ENCODE measurements at places on chromosomes 1 and 21.

DNA sequence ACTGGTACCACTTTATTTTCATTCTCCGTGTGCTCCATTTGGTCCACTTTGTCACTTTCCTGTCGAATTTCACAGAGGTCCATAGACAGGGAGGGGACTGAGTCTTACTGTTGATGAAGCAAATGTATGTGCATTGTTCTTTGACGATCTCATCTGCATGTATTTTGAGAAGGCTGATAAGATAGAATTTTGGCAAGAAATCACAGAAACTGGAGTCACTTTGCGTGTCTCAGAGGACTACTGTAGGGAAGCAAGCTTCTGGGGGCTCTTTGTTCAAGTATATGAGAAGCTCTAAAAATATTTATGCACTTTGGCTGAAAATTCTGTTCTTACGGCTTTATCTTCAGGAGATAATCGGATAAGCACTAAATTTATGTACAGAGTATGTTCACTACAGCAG, 78.1 kb downstream of the PCBP3 start:
- DNase-seq: no peak

DNA sequence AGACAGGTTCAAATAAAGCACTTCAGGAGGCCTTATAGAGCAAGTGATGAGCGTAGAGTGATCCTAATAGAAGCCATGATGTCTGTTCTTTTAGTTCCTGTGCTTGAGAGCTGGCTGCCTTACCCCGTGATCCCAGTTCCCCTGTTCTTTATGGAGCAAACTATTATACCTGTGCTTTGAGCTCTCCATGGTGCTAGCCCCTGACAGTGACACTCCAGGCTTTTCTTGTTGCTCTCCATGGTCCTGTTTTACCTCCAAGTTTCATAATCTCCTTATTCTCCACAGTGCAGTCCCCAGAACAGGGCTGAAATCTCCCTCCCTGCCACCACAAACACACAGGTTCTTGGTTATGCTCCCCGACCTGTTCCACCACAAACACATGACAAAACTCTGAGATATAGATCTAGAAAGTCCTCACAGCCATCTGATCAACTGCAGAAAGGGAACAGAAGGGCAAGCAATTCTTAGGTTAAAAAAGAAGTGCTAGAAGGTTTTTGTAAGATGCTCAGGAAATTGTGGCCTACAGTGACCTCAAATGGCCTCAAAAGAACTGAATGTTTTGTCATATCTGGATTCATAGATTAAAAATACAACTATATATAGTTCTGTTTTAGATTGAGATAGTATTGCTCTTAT, 6.0 kb downstream of the CADM3 start:
- DNase-seq: no peak

- DNase-seq: no peak
These were observed 172.6 kb downstream of the APP start for GRCh38 chr21:25997788-25998611.

DNA sequence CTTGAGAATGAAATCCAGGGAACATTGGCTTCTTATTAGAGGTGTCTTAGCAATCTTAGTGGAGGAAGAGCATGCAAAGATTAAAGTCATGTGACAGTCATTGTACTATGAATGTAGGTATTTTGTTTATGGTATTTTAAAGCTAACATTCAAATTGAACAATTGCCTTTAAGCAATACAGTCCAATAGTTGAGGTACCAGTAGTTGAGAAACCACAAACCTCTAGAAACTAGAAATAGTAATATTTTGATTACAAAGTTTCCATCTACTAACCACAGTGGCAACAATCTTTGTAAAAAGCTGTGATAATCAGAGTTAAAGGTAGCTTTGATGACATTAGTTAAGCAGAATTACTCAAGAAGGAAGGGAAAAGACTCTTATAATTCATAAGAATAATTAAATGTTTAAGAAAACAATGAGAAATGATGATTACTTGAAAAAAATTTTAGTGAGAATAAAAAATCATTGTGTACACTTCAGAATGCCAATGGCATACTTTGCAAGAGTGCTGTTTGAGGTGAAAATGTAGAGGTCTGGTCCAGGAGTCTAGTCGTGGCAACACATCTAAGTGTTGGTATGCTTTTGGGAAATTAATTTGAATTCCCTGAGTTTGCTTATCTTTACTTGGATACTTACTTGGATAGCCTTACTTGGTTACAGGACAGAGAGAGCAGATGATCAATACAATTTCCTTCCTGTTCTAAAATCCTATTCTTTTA, 104.9 kb upstream of the PTGFR start:
- no peak for DNase-seq

DNA sequence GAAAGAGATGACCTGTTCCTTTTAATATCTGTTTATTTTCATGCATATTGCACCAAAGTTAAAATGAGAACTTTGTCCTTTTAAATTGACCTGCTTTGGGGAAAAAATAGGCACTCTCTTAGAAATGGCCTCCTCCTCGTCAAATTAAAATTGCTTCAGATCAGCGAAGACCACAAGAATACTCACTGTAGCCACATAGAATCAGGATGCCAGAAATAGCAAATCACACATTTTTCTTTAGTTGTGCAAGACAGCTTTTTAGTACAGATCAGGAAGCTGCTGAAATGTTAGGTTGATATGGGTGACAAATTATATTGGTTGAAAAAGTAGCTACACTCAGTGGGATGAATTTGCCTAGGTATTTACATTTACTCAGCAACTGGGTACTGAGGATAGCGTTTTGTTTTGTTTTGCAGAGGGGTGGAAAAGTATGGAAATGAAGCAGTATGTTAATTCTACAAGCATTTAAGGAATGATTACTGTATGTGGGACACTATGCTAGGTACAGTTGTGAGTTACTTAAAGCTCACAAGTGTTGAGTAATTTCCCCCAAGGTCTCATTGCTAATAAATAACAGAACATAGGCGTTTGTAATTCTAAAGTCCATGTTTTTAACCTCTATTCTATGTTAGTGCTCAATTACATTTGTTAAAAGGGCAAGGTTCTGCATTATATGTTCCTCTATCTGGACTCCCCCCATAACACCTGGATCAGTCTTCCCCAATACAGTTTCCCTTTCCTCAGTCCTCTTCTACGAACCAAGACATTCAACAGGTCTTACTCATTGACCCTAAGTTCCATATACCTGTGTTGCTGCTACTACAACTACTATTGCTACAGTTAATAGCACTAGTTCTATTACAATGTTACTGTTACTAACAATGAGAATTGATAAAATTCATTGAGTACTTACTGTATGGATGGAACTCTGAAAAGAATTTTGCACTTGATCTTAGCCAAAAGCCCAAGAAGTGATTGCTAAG, 99.4 kb upstream of the S1PR1 start:
- DNase-seq: no peak

GRCh38 chr1:54763816-54764132, 549 bp downstream of the PARS2 start:
- no peak for DNase-seq

- DNase-seq: no peak
These were observed 40.3 kb downstream of the PRRX1 start for GRCh38 chr1:170704256-170704655.

- no peak for DNase-seq
These were observed 73.9 kb upstream of the USP24 start for GRCh38 chr1:55289042-55289441.

- DNase-seq: no peak
These were observed 549.9 kb downstream of the PLPP3 start for GRCh38 chr1:56029319-56030003.

DNA sequence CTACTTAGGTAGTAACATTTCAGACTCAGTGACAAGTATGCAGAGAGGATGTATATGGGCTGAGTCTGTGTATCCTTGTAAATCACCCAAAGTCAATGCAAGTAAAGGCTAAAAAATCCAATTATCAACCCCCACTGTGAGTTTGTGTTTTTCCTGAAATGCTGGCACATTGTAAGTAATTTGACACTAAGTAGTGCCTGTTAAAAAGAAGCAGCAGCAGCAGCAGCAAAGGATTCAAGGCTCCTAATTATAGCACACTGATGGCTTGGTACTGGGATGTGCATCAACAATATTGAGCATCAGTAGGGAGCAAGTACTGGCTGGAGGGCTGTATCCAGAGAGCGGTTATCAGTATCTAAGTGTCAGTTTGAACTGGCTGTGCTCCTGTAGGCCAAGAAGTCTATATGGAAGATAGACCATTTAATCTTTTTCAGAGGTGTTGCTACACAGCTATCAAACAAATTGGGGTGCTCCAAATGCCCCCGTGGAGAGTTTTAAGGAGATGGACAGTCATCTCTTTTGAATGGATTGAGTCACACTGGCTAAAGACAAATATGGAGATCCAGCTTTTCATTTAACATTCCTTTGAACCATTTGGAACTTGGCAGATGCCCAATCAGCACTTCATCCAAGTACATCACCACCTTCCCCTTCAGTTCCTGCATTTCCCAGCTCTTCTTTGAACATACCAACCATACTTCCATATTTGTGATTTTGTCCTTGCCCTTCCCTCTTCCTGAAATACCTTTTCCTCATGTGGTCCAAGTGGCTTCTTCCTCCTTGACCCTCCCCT, 241.2 kb upstream of the ST6GALNAC5 start:
- DNase-seq: no peak

GRCh38 chr1:6009120-6010040, 17.2 kb upstream of the NPHP4 start:
- DNase-seq: no peak

GRCh38 chr21:29238053-29238966, 60.4 kb upstream of the BACH1 start:
- no peak for DNase-seq

GRCh38 chr1:32868085-32868484, 2.6 kb downstream of the FNDC5 start:
- no peak for DNase-seq

GRCh38 chr1:226268421-226269124, 40.4 kb downstream of the LIN9 start:
- no peak for DNase-seq

GRCh38 chr1:109040627-109040988, 1.3 kb downstream of the WDR47 start:
- DNase-seq: no peak

DNA sequence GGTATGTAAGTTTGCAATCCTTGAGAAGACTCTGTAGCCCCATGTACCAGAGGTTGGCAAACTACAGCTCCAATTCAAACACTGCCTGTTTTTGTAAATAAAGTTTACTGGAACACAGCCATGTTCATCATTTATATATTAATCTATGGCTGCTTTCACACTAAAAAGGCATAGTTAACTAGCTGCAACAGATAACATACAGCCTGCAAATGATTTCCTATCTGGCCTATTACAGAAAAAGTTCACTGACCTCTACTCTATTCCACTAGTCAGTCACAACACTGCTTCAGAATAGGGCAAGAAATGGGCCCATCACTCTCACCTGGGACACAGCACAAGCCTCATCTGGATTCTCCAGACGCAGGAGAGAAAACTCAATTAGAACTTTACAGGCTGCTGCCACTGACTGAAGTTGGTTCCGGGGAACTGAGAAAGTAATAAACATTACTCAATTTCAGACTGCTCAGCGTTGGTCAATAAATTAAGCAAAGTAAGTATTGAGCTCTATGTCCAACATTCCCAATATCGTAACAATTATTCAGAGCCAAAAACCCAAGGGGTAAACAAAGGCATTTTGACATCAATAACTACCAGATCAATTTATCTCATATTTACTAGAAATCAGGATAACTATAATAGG, 10.6 kb downstream of the UBR4 start:
- no peak for DNase-seq

GRCh38 chr21:16587141-16587581, 857.4 kb downstream of the USP25 start:
- DNase-seq: no peak

DNA sequence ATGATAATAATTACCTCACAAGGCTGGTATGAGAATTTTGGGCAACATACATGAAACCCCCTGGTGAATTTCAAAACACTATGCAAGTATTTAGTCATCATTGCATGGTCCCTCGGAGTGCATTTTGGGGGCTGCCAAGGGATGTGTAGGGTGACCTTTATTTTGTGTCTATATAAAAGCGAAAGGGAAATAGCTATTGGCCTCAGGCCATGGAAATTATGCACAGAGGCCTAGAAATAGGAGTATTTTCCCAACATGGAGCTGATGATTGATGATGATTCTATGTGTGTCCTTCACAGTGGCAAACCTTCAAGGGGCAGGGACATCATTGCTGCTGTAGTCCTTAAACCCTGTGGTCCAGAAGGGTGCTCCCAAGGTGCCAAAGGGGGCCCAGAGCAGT, 265.5 kb downstream of the ST6GALNAC3 start:
- no peak for DNase-seq

DNA sequence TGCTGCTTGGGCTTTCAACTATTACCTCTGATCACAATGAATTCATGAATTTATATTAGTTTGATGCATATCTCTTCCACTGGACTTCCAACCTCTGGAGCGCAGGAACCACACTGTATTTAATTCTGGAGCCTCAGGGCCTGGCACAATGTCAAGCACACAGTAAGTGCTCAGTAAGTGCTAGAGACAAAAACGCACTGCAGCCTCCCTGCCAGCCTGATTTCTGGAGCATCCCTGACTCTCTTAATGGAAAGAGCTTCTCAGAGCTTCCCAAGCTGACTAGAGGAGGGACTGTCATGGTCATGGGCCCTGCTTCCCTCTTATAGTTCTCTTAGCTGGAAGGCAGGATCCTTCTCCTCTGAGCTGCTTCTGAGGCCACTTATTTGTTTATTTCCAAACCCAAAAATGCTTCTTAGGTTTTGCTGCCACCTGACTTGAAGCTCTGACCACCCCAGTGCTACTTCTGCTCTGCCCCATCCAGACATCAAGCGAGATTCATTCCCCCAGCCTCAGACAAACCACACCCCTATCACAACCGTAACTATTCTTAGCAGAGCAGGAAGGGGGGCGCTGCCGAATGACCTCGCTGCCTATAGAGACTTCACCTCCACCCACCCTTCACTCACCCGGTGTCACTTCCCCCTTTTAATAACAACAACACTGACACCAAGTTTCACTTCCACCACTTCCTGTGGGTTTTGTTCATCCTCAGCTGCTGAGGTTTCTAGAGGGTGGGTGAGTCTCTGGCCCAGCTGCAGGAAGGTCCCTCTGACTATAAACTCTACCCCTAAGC, 33.6 kb downstream of the NUAK2 start:
- peak; percentile 30 for DNase-seq

GRCh38 chr1:21912038-21912758, 24.9 kb downstream of the HSPG2 start:
- DNase-seq: no peak

DNA sequence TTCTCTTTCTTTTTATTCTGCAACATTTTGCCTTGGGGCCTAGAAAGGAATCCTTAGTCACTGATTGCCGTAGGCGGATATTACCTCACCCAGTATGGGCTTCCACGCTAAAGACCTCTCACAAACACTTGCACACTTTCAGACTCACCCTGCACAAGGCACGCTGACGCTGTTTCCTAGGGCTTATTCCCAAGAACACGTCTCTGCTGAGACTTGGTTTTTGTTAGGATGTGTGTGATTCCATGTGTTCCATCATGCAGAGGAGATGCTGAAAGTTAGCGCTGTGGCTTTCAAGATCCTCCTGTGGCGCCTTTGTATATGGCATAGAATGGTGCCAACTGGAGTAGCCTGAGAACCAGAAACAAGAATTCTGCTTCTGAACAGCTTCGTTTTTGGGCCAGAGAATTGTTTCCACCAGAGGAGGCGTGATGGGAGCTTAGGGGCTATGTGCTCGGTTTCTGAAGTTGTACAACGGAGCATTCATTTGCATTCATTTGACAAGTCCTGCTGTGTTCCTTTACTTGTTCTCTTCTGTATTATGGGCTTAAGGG, 297.0 kb downstream of the DISC1 start:
- DNase-seq: no peak

All from stimulated activated CD4-positive, alpha-beta T cell treated with anti-CD3 and anti-CD28 coated beads, Interleukin-1b, Interleukin-23, amount 100 ng/mL, for 1 hour (primary cell).